Stomach (tissue), 19 donors: ENCODE measurements at places on chromosomes 1 and 21.

- peak; percentile 42 for DNase-seq
These were observed 47.3 kb downstream of the UBIAD1 start for GRCh38 chr1:11320153-11320936.

GRCh38 chr1:56477164-56478111 lies 101.9 kb downstream of the PLPP3 start:
- peak; percentile 52 for DNase-seq

DNA sequence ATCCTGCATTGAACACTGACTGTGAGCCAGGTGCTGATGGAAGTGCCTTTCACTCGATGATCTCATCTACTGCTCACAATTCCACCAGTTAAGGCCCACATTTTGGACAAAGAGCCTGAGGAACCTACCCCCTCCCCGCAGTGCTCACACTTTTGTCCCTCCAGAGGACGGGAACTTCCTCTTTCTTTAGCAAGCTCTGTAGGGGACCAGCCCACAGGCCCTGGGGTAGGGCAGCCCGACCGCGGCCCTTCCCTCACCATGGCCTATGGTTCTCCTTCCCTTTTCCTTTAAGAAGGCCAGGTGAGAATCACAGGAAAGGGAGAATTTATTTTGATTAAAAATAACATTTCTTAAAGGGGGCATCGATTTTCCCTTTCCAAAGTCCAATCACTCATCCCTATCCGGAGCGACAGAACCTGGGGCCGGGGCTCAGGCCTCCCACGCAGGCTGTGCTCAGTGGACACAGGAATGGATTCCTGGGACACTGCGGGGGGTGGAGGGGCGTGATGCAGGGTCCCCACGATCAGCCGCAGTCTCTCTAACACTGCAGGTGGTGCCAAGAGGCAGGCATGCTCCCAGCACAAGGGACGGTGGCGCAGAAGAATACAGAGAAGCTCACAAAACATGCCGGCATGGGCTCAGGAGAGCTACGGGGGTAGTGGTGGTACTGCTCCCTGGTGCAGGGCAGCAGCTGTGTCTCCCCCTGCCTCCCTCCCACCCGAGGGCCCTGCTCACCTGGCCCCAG lies 8.9 kb upstream of the KCNE1 start:
- DNase-seq, result no peak

GRCh38 chr1:207751790-207752455 lies at the start of gene CD46:
CD46 (plus strand) TSS chr1:207752054; CDS start chr1:207752213, 159 bp downstream.
- peak; percentile 99 for DNase-seq

- no peak for DNase-seq
These were observed 166.4 kb downstream of the PBX1 start for GRCh38 chr1:164725401-164725800.

DNA sequence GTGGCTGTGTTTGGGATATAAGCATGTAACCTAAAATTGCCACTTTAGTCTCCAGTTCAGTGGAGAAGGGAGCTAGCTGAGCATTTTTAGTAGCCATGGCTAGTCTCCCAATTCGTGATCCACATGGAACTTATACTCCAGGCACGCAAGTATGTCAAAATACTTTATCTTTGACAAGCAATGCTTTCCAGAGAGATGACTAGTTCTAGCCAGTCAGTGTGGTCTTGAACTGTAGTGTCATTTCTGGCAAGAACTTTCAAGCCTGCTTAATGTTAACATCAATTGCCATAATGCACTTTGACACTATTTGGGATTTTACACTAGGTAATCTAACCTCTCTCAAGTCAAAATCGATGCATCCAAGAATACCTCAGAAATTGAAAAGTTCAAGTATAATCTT lies 660.0 kb downstream of the PTPRC start:
- DNase-seq, result no peak
